ENCODE measurements at places on chromosomes 1 and 21.

DNA sequence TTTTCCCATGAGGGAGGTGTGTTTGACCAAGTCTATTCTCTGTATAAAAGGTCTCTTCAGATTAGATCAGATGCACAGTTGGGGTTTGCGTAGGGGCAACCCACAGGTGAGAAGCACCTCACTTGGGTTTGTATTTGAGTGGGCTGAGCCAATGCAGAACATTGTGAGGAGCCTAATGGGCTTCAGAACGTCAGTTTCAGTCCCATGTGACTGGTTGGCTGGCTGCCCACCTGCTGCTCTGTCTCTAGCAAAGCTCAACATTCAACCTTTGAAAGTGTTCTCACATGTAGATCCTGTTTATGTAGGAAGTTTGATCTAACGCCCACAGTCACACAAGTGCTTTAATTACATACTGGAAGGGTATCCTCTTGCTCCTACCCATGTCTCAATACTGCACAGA lies 105.5 kb downstream of the FASLG start:
- no peak for DNase-seq

- DNase-seq = no peak
Observed at GRCh38 chr1:98058676-98059075, 137.8 kb upstream of the DPYD start.

DNA sequence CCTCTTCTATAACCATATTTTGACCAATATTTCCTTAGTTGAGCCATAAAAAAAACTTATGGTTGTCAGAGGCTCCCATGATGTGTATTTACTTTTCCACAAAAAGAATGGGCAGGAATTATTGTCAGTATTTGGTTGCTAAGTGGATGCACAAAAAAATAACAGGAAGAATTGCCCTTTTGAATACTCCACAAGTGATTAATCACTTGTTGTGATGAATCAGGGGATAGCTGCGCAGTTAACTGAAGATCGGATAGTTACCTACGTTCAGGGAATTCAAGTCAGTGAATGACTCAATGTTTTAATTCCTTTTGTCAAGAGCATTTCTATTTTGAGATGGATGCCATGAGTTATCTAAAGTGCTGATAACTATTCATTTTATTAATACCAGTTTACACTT lies 785.2 kb upstream of the B3GALT2 start:
- DNase-seq = no peak

DNA sequence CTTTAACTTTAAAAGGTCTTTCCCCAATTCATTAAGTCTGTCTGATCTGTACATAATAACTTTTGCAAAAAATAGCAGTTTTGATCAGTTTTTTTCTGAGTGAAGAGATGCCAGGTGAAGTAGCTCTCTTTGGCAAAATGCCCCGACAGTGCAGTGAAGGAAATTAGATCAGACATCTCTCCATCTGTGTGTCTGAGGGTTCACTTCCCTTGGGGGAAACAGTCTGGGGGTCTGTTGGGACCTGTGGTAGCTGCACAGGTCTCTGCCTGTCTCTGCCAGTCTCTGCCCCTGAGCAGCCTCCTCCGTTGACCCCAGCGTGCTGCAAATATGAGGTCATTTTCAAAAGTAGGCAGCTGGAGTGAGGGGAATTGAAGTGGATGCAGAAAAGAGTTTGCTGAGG lies 54.5 kb downstream of the TBCE start:
- no peak for DNase-seq

- DNase-seq = no peak
Observed at GRCh38 chr1:12764016-12764415, 9.5 kb upstream of the PRAMEF12 start.

GRCh38 chr1:173415490-173415889 lies 61.6 kb upstream of the PRDX6 start:
- DNase-seq = no peak

DNA sequence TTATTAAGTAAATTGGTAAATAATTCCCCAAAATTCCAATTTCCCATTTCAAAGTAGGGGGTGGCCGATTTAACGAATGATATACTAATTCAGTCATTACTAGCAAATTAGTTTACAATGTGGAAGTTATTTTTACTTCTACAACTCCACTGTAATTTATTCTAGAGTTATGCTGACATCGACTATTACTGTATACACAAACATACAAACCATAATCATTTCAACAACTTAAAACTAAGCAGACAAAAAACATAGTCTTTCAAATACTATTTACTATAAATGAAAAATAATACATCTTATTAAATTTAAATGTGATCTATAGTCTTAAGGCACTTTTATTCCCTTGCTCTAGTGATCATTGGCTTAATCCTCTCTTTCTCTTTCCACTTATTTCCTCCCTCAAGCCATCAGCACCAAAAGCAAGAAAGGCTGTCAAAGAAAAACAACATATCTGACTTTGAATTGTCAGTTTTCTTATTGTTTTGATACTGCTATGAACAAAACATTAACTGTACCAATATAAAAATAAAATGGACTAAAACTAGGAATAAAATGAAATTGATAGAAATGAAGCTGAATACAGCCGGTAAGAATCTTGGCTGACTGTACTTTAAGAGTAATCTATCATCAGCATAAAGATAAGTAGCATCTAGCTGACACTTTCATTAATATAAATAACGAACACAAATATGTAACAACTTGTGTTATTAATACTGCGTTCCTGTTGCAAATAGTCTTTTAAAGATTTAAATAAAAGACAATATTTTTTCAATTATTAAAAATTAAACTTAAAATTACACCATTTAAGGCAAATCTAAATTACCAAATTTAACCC lies 4.1 kb downstream of the CDC42BPA start:
- DNase-seq = no peak

DNA sequence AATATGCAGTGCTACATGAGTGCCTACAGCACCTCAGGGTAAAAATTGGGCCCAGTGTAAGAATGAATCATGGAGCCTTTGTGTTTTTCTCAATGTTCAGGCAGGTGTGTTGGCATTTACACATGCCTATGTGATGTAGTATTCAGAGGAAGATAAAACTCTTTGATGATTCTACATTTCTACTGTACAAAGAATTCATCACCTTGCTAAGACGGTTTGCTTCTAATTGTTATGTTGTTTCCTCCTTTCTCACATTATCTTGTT lies 867.3 kb downstream of the TTLL7 start:
- no peak for DNase-seq

DNA sequence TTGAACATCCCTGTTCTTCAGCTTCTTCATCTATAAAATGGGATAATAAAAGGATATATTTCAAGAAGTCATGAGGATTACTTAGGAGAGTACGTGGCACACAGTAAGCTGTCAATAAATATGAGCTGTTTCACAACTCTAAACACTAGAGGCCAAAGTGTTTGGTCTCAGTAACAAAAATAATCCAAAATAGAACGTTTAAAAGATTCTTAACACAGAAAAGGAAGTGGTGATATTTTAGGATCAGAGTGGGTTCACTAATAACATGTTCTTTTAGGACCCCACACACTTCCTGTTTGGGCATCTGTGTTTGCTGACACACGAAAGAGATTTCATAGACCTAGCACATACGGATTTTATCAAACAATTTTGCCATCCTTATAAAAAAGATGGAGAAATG lies 32.9 kb downstream of the TNFSF18 start:
- DNase-seq = no peak

DNA sequence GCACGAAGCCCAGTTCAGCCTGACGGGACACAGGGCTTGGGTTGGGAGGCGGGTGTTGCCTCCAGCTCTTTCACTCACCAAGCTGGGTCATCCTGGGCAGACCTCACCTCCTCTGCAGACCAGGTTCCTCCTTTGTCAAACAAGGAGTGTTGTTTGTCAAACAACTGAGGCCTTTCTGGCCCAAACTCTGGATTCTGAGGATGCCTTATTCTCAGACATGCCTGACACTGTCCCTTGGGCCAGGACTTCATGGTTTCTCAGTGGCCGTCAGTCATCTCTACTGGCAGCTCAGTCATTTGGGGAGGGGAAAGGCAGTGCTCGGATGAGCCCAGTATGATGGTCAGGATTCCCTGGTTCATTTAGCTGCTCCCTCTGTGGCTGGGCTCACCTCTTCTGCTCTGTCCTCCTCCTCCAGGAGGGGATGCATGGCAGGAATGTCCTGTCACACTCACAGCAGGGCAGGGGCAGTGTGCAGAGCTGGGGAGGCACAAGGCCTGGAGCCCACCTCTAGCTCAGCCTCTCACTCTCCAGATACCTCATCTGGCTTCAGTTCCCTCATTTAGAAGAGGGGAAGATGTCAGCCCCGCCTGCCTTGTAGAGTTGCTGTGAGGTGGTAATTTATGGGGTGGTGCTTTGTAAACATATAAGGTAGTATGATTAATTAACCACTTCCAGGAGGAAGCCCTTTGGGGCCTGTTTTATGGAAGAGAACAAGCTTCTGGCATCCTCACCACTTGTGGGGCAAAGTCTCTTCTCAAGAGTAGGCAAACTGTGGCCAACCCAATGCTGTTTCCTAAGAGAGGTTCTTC lies 20.6 kb downstream of the SLC2A1 start:
- no peak for DNase-seq

- DNase-seq = no peak
Observed at GRCh38 chr1:183030053-183030452, 6.8 kb downstream of the LAMC1 start.

DNA sequence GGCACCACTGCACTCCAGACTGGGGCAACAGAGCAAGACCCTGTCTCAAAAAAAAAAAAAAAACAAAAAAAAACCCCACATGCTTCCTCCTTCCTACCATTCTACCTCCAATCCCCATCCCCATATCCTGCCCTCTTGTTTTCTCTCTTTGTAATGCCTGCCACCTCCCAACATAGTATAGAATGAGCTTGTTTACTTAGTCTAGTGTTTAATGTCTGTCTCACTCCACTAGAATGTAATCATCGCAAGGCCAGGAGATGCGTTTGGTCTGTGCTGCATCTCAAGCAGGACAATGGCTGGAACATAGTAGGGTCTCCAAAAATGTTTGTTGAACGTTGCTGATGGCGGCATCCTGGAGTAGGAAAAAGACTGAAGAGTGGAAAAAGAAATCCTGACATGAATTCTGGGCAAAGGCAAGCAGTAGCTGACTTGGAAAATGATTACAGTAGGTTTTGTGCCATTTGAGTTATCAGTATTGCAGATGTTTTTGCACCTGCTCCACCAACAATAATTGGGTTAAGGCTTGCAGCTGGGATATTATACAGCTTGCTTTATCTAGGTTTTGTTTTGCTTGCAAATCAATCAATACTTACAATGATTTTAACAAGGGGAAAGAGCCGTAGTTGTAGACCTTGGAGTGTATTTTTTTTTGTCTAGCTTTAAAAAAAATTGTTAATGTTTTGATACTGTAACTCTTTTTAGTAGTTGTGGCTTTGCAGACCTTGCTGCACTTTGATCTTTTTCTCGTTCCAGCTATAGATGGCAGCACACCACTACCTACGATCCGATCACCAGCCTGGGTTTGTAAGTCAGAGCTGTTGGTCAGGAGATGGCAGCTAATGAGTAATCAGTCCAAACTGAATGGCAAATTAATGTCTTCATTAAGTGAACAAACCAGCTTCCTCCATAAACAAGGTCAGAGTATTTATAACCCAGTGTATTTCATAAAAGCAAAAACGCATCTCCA lies 62.4 kb downstream of the BACH1 start:
- DNase-seq = no peak

GRCh38 chr1:73056826-73057225 lies 774.5 kb upstream of the NEGR1 start:
- no peak for DNase-seq

DNA sequence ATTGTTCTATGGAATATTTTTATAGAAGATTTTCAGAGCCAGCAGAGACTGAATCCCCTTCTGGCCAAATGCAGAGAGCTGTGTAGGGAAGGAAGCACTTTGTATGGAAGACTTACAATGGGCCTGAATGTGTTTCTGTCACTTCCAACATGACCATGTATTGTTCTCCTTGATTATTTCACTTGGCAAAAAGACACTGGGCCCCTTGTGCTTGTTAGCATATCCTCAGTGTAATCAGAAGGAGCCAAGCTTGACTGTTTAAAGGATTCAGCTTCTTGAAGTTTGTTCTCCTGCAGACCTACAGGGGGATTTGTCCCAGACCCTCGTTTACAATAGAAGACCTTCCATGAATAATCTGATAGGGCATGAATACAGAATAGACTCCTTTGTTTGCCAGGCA lies 48.1 kb upstream of the UBE2U start:
- DNase-seq = no peak

All from T-helper 2 cell treated with Interferon-gamma antibody and Interleukin-4, amounts not matched to agents 5 μg/mL and 100 μg/mL, for 36 hours (primary cell).